ENCODE measurements at places on chromosomes 12 and 14.

DNA sequence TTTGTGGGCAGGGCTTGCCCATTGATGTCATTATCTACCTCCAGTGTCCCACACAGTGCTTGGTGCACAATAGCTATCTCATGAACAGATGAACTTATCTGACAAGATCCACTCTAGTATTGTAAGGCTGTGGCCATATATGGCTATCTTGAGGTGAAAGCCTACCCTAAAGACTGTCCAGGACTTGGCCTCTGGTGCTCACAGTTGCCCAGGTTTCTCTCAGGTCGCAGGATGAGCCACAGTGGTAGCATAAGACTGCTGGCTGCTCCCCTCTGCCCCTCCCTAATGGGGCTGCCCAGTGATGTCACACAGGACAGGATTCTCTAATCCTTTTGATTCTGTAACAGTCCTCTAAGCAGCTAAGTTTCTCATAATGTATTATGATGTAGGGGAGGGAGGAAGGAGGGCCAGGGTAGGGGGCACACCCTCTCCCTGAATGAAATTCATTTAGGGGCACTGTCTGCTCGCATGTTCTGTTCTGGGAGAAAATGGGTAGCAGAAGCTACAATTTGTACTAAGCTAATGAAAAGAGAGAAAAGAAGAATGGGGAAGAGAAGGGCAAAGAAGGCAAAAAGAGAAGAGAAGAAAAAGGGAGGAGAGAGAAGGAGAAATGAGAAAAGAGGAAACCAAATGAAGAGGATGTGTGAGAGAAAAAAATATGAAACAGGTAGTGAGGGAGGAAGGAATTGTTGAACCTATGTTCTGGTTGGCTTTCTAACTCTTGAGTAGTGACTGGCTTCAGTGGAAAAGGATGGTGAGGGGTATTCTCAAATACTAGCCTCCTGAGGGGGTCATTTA is 3.4 kb upstream of the PPM1A start:
- no peak for DNase-seq

DNA sequence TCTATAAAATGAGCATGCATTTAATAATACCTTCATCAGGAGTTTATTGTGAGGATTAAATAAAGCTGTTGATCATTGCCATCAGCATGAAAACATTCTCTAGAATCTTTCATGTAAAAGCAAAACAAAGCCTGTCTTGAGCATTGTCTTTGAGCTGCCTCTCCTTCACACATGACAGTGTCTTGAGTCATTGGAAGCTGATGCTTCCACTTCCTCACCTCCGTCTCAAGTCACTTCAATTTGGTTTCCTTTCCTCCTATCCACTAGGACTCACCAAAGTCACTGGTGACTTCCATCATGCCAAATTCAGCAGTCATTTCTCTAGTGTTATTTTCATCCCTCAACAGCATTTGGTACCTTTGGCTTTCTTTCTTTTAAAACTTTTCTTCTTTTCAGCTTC is 31.6 kb upstream of the MYBPC1 start:
- DNase-seq = no peak

- no peak for DNase-seq
Measured at GRCh38 chr12:124520907-124521306, 46.5 kb downstream of the NCOR2 start.

DNA sequence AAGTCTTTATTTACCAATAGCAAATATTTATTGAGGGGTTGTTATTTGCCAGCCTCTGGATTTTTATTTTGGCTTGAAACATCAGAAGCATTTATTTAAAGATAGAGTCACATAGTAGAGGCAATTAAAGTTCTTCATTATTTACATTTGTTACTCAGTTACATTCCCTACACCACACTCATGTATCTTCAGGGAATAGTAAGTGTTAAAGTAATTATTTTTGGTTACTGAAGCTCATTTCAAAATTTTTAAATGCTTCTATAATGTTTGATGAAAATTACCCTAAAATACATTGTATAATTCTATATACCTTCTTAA is 205.6 kb downstream of the ESR2 start:
- no peak for DNase-seq

DNA sequence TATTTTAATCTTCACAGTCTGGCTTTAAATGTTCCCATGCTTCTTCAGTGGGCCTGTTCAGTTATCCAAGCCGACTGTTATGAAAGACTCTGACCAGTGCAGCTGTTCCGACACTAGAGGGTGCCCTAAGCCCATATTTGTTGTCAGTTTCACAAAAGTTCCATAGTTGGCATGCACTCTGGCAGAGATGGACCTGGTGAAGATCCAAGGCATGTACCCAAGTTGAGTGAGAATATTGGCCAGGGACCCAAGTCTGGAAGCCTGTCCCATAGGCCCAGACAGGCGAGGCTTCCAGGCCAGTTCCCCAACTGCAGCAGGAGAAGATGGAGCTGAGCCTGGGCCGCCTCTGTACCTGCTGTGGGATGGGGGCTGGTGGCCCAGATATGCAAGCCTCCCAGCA is 27.4 kb upstream of the GUCY2C start:
- DNase-seq = no peak

- DNase-seq = no peak
Measured at GRCh38 chr14:100539003-100539660, 48.1 kb downstream of the BEGAIN start.

DNA sequence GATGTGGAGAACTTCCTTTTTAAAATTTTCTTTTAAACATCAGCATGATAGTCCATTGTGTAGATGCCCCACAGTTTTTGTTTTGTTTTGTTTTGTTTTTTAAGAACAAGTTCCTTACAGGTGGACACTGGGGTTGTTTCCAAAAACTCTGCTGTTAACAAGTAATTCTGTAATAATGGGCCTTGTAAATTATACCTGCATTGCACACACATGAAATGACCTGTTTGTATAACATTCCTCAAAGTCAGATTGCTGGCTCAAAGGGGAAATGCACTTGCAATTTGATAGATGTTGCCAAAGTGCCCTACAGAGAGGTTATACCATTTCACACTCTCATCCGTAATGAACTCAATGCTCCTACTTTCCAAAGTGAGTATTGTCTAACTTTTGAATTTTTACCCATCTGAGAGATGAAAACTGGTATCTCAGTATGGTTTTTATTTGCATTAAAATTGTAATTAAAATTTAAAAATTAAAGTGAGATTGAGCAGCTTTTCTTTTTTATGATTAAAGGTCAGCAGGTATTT is 89.2 kb downstream of the SPPL3 start:
- DNase-seq = no peak

GRCh38 chr12:52066346-52067080 is 3.3 kb upstream of the ATG101 start:
- no peak for DNase-seq

DNA sequence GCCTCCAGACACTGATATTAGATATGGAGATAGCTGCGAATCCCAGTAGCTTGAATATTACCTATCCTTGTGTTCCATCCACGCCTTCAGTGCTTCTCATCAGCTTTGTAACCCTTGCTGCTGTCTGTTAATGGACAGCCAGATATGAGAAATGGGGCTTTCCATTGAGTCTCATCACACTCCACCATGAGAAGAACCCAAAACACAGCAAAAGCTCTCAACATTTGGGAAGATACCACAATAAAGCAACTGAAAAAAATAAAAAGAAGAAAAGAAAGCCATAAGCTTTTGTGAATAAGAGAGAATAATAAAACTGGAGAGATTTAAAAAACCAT is 225.4 kb downstream of the GALC start:
- DNase-seq = no peak

- DNase-seq = no peak
Measured at GRCh38 chr14:27181333-27181732, 583.5 kb upstream of the NOVA1 start.

- DNase-seq = no peak
Measured at GRCh38 chr12:8036346-8036745, 3.8 kb downstream of the FOXJ2 start.

DNA sequence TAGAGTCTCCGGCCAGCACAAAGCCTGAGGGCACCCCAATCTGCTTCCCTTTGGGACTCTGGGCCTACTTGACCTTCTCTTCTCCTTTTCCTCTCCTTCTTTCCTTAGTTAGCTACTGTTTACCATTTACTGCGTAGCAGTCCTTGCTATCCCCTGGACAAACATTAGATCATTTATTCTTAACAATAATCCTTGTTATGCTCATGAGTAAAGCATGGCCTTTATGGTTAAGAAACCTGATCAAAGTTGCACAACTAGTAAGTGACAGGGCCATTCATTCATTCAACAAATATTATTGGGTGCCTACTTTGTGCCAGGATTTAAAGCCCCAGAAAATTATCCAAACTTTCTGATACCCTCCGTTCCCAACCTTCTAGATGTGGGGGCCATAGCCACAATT is 3.2 kb upstream of the HDAC7 start:
- no peak for DNase-seq

GRCh38 chr14:62162998-62163589 is 400.9 kb downstream of the SNAPC1 start:
- peak; percentile 38 for DNase-seq

DNA sequence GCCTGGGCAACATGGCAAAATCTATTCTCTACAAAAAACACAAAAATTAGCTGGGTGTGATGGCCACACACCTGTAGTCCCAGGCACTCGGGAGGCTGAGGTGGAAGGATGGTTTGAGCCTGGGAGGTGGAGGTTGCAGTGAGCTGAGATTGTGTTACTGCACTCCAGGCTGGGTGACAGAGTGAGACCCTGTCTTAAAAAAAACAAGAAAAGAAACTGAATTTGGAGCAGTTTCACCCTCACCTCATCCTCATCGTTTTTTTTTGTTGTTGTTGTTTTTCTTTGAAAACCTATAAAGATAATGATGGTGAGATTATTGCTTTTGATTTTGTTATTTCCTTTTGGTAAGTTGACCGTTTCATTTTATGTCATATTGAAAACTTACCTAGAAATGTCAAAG is 60.7 kb downstream of the SLC38A6 start:
- no peak for DNase-seq

GRCh38 chr12:128069359-128069997 is 197.5 kb upstream of the TMEM132C start:
- peak; percentile 36 for DNase-seq

DNA sequence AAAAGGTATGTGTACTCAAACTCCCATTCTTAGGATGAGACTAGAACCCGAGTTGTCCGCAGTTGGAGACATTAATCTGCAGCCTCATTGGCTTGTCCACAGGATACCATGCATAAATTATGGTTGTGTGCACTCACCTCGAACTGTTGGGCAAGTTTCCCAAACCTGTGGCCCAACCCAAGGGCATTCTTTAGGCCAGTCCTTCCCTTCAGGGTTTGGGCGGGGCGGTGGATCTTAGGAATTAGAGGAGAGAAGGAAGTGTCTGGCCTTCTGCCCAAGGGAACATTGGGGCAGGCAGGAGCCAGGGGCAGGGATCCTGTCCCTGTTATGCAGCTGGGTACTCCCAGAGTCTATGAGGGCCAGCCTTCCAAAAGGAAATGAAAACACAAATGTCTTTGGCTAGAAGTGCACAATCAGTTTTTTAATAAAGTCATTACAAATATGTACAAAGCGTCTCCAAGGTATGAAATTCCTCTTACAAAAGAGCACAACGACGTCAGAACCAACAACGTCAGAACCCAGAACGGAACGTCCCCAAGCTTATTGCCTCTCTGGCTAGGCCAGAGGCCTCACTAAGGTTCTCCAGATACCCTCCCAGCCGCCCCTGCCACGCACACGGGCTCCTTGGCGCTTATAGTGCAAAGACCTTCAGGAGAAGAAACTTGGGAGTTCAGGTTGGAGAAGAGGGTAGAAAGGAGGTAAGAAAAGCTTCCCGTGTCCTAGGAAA is 25.3 kb downstream of the HRK start:
- no peak for DNase-seq

DNA sequence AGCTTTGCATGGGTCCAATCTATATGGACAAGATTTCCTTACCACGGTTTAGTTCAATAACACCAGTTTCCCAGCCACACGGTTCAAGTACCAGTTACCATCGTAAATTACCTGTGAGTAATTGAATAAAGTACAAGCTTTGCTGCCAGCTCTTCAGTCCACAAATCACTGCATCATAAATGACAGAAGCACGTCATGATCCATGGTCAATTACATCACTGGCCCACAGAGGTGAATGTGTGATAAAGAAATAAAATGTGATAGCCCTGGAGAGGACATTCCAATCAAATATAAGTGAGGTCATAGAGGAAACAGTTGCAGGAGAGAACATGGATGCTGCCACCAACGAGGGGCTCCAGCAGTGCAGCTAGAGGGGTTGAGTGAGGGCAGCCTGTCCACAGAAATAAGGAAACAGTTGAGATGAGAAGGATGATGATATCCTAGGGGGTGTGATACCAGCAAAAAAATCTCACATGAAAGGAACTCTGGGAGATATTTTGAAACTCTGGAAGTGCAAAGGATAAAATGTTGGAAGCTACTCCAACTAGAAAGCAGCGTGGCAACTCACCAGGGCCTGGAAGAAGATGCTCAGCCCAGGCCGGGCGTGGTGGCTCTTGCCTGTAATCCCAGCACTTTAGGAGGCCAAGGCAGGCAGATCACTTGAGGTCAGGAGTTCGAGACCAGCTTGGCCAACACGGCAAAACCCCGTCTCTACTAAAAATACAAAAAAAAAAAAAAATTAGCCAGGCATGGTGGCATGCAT is 5.8 kb upstream of the DYNC1H1 start:
- DNase-seq = no peak

GRCh38 chr12:175250-175649 is 38.7 kb downstream of the SLC6A12 start:
- no peak for DNase-seq

DNA sequence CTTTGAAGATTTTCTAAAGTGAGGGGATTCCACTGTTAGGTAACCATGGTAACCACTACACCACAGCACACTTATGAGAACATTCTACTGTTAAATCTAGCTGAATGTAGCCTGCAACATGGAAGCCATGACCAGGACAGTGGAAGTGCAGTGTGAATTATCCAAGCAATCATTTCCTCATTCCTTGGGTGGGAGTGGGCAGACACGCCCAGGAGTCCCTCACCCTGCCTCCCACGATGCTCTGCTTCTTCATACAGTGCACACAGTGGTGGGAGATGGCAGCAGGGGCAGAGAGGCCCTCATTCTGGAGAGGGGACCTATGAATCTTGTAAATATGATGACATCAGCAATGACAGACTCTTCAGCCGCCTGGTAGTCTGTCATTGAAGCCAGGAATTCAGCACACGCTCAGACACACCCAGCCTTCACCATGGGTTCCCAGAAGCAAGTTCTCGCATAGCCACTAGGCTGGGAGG is 70.1 kb upstream of the HOXC13 start:
- no peak for DNase-seq

- no peak for DNase-seq
Measured at GRCh38 chr12:48069241-48069640, 36.6 kb downstream of the SENP1 start.

DNA sequence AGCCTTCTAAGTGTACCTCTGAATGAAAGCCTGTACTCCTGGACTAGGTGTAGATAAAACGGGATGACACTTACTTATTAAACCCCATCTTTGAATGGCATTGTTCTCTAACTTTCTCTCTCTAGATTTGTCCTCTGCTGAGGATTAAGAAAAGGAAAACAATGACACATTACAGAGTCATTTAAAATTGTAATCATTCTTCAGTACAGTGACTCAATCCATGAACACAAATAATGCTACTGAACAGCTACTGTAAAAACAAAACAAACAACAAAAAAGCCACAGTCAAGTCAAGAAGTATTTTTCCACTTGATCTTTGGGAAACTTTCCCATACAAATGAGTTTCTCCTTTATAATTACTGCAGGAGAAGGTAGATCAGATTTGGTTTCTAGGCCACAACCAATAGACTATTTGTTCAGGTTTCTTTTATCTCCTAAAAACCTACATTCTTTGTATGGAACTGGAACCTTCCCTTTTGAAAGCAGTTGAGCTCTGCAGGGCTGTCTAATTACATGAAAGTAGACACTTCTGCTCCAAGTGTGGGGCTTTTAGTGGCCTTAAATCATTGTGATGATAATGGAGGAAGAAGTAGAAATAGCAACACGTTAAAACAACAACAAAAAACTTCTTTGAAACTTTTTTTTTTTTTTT is 219.1 kb downstream of the ESR2 start:
- DNase-seq = no peak

GRCh38 chr12:2290516-2291065 is 237.8 kb downstream of the CACNA1C start:
- DNase-seq = no peak
